GOT3 (cell line): ENCODE measurements at places on chromosomes 2 and 18.

DNA sequence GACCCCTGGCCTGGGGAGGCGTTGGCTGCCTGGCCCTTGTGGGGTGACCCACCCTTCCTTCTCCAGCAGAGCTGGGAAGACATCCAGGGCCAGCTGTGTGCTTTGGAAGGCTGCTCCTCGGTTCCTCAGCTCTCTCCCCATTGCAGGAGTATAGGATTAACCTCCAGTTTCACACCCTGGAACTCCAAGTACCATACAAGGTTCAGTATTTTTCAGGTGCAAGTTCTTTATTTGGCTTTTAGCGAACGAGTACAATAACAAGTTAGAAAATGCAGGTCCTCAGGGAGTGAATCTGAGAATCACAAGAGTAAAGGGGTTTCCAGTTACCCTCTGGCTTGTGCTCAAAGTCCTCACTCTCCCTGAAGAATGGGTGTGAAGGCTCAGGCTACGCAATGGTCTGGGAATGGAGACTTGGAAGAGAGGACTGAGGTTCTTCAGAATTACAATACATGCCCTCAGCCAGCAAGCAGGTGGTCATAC lies 101.2 kb downstream of the APOB start:
- no peak for DNase-seq

- no peak for DNase-seq
Observed at GRCh38 chr2:129337076-129337475, 642.4 kb upstream of the RAB6C start.

DNA sequence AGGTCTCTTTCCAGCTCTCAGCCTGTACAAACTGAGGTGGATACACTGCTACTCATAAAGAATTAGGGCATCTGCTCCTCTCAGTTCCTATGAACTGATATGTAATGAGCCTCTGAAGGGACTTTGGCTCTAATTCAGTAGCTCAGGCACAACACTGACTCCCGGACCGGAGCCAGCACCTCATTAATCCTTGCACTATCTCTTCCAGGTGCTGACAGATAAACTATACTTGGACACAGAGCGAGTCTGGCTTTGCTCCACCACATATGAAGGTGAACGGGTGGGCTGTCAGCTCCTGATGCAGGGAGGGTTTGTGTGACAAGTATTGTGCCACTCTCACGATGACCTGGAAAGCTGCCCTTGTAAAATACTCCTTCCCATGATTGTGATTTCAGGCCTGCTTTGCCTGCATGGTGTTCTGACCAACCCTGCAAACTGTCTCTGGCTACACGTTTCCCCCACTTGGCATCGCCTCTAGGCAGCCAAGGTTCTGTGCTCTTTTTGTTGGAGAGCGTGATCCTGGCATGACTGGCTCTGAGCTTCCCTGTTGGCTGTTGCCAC lies 111.6 kb upstream of the LMAN1 start:
- DNase-seq, result no peak

DNA sequence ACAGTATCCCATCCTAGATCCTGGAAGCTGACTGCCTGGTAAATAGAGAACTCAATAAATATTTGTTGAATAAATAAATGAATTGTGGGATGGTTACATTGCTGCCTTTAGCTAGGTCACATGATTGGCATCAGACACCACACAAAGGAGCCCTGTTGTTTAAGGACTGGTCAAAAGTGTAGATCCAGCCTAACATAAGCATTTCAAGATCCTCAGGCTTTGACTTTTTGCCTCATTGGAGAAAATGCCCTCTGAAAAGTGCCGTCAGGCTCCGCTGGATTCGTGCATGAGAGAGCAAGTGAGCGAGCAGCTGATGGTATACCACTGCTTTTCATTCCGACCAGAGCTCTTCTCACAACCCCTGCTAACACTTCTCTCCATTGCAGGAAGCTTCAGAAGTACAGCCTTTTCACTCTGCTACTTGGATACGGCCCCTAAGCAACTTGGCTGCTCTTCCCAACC lies 1.3 kb upstream of the ZNF24 start:
- DNase-seq, result no peak

DNA sequence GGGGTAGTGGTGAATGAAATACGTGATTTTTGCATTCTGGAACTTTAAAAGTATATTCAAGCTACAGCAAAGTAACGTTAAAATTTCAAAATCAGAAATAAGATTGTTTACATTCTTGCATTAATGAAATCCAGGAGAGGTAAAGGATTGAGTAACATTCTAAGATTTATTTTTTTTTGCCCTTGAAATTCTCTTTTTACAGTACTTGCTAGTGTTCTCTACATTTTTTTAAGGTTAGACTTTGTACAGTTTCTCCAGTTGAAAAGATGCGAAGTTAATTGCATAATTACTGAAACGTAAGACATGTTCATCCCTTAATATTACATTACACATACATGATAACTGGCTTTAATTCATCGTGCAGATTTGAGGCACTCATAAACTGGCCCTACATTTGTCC lies 74.5 kb downstream of the ACTR3 start:
- no peak for DNase-seq

DNA sequence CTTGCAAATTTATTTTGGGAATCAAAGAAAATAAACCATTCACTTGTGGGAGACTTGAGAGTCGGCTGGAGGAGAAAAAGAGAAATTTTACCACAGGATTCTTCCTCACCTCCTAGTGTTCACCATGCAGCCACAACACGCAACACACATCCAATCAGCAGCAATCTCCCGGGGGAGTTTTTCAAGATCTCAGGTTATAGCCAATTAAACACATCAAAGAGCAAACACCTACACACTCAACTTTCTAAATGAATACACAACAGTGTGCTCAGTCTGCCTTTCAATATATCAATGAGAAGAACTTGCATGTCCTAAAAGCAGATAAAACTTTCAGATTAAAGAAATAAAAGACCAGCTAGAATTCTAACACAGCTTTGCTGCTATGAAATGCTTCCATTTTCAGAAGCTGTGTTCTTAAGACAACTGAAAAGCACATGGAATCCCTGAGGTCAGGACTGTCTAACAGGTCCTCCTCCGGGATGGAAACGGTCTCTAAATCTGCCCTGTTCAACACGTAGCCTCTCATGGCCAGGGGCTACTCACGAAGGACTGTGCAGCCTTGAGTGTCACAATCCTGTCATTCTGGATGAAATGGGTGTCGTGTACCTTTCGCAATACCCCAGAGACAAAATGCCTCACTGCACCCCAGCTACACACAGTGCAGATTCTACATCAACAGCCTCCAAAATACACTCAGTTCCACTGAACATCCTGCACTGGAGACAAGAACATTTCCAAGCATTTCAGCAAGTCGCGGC lies 84.2 kb downstream of the ZNF516 start:
- DNase-seq, result no peak

DNA sequence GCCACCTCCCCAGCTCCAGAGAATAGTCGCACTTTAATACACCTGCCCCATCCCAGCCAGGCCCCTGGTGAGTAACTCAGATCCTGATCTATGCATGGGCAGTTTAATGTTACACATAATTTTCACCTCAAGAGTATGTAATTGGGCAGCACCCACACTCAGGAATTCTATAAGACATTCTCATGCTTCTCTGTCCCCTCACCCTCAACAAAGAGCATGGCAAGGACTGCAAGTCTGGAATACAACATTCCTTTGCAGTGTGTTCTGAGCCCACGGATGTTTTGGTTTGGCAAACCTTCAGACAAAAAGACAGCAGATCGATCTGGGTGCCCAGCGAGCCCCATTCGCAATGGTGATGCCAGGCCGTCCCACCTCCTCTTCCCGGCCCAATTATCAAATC lies 4.9 kb upstream of the SLC14A1 start:
- no peak for DNase-seq

GRCh38 chr18:44598514-44598913 lies 82.2 kb upstream of the SETBP1 start:
- DNase-seq, result no peak

DNA sequence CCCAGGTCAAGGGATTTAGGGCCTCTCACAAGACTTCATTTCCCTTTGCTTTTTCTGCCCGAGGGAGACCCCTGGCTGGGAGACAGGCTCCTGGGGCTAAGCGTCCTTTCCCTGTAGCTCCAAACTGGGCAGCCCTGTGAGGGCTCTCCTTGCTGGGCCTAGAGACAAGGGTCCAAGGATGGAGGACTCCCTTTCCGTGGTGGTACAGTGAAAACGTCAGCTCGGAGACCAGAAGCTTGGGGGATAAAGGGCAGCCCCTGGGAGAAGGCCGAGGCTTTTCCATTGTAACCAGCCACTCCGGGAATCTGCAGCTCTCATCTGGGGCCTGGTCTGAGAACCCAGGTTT lies 2.3 kb downstream of the SIX2 start:
- no peak for DNase-seq

DNA sequence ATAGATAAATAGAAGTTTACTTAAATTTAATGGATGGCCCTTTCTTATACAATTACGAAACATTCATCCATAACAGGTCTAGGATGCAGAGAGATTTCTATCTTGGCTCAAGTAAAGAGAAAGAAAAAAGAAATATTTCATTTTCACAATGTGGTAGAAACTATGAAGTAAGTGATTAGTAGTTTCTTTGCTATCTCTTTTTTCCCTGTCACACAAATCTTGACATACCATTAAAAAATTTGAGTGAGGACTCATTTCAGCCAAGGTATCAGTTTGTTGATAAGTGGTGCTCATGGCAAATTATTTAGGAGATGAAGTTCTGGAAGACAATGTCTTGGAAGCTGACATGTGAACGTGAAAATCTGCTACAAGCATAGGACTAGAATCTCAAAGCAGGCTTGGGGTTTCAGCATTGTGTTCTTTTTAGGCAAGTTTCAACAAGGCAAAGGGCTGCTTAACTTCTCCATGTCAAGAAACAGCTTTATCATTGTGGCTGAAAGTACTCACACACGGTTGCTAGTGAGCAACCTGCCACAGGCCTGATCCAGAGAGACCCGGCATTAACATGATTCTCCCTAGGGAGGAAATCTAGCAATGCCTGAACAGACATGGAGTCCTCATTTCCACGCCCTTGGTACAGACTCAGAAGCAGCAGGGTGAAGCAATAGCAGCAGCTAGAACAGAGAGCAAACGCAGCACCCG lies 414.6 kb downstream of the DLGAP1 start:
- no peak for DNase-seq

DNA sequence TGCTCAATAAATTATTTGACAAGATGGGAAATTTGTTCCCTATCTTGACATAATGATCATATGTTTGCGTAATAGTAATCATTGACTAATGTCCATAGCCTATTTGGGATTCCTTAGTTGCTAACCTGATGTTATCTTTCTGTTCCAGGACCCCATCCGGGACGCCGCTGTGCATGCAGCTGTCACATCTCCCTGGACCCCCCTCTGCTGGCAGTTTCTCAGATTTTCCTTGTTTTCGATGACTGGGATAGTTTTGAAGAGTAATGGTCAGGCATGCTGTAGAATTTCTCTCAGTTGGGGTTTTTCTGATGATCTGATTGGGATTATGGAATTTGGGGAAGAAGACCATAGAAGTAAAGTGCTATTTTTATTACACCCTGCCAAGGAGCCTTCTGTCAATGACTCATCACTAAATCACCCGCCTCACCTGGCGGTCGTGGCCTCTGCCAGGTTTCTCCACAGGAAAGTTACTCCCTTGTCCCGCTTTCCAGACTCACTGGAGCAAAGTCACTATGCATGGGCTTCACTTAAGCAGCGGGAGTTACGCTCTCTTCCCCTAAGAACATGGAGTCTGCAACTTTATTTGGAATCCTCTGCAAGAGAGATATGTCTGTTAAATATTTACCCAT lies 19.9 kb upstream of the TMEM18 start:
- no peak for DNase-seq

DNA sequence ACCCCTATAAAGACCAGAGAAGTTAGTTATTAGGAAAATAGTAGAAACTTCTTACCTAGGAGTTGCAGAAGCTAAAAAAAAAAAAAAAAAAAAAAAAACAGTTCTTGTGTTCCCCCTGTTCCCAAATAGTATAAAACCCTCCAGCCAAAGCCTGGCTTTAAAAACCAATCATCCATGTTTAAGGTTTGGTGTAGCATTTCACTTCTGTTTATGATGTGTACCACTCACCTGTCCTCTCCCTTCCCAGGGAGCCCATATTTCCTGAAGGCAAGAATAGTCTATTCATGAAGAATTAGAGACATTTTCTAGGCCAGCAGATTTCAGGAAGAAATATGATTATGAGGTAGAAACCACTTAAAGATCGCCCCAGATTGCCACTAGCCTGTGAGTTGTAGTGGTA lies 273.6 kb downstream of the SETBP1 start:
- no peak for DNase-seq

DNA sequence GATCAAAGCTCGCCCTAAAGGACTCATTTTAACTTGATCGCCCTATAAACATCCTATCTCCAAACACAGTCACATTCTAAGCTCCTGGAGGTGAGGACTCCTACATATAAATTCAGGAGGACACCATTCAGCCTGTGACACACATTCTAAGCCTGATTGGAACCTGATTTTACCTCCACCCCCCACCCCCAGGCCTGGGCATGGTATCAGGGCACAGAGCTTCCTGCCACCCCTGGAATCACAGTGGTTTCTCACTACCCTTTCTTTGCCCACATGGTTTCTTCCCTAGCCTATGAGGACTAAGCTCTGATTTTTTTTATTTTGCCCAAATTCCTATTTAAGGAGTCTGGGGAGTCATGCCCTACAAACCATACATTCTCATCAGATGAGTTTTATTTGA lies 428.1 kb upstream of the ID2 start:
- no peak for DNase-seq
